ENCODE measurements at places on chromosomes 12 and 14. TPM values are rescaled to one million over a fixed set of nuclear protein-coding genes. Genes with fewer than 3 reads are reported as not detected.

DNA sequence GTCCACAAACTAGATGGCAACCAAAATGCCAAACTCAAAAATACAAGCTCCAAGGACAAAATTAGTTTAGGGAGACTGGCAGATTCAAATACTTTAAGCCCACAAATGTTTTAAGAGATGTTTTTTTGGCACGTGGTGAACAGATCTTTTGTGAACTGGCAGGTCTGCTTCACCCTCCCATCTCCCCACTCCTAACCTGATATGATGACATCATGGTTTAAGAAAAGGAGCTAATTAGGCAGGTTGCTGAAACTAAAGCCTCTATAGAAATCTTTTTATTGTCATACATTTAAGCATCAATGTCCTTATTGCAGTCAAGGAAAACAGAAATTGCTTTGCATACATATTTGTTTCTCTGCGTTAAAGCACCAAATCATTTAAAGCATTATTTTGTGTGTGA lies 5.8 kb downstream of the LRIG3 start:
- no peak for DNase-seq

- no peak for DNase-seq
Observed at GRCh38 chr12:127941332-127941731, 325.6 kb upstream of the TMEM132C start.

GRCh38 chr14:29861996-29862395 lies 65.7 kb downstream of the PRKD1 start:
- no peak for DNase-seq

DNA sequence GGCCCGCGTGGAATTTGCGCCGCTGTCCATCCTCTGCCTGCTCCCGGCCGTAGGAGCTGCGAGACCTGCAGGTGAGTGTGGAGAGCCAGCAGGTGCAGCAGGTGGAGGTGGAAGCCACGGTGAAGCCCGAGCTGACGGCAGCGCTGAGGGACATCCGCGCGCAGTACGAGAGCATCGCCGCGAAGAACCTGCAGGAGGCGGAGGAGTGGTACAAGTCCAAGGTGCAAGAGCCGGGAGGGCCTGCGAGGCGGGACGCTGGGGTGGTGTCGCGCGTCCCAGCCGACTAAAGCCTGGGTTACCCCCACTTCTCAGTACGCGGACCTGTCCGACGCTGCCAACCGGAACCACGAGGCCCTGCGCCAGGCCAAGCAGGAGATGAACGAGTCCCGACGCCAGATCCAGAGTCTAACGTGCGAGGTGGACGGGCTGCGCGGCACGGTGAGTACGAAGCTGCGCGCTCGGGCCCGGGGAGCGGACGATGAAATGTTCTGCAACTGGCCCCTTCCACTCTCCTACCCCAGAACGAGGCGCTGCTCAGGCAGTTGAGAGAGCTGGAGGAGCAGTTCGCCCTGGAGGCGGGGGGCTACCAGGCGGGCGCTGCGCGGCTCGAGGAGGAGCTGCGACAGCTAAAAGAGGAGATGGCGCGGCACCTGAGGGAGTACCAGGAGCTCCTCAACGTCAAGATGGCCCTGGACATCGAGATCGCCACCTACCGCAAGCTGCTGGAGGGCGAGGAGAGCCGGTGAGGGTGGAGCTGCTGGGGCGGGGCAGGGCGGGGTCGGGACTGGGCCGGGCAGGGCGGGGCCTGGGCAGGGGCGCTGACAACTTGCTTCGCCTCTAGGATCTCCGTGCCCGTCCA lies 2.1 kb downstream of the PRPH start:
- peak; percentile 26 for DNase-seq

Gene SMOC1
- total RNA-seq = 9.7 TPM

Gene HCAR1
- total RNA-seq = not detected
